ENCODE measurements at places on chromosomes 6 and 20.

GRCh38 chr20:63280371-63280770 is 7.8 kb downstream of the ARFGAP1 start:
- DNase-seq: no peak

GRCh38 chr6:30207619-30208295 is 5.4 kb downstream of the TRIM26 start:
- DNase-seq: no peak

DNA sequence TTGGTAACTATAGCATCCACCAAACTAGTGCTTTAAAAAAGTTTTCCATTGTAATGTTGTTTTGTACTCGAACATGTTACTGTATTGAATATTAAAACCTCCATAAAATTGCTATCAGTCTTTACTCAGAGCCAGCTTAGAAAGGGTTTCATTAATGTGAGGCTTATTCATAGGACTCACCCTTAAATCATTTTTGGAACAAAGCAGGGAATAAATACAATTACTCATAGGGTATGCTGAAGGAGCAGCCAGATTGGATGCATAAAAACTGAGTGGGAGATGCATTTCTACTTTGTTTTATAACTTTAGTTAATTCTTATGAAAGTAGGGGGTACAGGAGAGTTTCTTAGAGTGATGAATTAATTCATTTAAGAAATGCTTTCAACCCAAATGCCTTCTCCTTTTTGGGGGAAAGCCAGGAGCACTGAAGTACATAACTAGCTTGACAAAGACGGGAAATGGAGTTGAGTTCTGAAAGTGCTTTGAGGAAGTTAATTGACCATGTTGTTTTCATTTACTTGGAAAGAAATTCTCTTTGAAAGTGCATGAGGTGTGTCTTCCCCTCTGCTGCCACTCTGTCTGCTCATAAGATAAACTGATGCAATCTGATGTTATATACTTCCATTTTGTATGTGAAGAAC is 90.3 kb downstream of the RNF144B start:
- DNase-seq: no peak

DNA sequence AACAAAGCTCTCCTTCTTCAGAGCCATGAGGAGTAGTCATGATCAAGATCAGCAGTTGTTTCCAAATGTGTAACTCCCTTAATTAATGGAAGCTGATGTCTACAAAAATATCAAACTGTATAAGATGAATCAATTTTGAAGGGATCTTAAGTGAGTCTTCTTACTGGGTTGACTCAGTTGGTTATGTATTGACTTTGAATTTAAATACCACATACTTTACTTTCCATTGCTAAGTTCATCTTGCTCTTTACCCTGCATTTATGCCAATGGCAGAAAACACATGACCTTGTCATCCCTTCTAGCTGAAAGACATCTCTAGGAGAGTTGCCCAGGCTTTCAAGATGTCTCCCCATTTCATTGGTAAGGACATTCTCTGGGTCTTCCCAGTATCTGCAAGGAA is 123.2 kb upstream of the STMND1 start:
- no peak for DNase-seq

- DNase-seq: no peak
These were observed 654.2 kb upstream of the MAP3K7 start for GRCh38 chr6:91240878-91241603.

DNA sequence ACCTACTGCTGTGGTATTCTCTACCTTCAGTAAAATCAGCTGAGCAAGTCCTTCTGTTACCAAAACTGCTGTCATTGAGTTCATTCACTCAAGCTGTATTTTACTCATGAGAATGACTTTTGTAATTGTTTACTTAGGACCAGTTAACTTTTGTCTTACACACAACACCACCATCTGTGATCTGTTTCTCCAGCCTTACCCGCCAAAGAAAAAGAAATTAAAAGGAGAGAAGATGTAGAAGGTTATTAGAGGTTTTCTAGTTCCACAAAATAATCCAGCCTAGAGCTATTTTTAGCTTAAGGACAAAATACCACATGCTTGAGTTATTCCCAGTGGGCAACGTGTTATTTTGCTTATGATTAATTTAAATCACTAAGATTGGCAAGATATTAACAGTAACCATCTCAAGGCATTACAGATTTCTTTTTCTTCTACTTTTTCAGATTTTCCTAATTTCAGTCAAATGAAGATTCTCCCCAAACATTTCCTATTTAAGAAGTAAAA is 38.2 kb downstream of the FAM8A1 start:
- no peak for DNase-seq

DNA sequence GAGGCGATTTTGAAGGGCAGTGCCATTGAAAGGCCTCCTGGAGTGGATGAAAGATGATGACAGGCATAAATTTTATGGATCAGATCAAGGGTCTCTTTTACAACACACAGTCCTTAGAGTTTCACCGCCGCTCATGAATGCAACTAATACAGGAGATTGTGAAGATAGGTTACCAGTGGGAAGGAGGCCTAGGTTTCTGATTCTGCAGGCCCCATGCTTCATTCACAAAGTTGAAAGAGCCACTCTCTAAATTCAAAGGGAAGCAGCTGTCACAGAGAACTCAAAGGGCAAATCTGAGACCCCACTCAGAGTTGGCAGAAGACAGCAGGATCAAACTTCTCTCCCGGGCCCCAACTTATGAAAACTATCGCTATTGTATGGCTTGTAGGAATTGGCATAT is 137.6 kb downstream of the MAP3K7 start:
- no peak for DNase-seq

GRCh38 chr6:374956-375355 is 16.6 kb upstream of the IRF4 start:
- DNase-seq: no peak

DNA sequence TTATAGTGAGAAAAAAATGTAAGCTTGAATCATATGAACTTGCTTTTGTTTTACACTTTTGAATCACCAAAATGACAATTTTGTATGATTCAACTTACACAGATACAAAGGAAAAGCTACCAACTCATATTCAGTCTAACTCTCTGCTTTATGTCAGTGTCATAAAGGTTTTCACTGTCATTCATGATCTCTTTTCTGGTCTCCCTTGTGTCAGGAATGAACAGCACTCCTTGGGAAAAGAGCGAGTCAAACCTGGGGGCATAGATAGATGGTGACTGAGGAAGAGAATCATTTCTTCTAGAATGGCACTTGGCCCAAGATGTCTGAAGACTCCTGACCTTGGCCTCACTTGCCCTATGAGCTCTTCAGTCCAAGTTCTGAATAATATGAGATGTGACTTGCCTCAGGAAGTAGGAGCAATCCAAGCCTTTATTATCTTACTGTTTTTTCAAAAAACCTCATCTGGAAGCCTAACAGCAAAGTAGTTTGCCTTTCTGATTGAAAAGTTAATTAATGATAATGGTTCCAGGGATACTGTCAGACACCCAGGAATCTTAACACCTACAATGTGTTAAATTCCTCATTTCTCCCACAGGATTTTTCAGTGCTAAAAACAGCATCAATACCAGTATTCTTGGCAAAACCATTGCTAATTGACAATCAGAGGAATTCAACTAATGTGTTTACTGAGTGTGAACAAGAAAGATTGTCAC is 270.0 kb upstream of the HSF2 start:
- no peak for DNase-seq

DNA sequence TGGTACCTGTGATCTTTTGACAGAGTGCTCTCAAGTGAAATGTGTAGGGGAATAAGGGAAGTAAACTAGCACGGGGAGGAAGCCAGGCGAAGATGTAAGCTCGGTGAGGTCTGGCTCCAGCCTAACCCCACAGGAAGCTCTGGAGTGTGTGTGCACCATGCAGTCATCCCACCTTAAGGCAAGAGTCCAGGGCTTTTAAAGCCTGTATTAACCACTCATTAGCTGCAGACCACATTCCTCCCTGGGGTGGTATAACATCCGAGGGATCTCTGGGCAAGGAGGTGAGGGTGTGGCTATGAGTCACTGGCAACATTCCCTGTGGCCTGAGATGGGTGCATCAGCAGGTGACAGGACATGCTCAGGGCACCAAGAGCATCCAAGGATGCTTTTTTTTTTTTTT is 12.5 kb upstream of the RANBP9 start:
- DNase-seq: no peak

DNA sequence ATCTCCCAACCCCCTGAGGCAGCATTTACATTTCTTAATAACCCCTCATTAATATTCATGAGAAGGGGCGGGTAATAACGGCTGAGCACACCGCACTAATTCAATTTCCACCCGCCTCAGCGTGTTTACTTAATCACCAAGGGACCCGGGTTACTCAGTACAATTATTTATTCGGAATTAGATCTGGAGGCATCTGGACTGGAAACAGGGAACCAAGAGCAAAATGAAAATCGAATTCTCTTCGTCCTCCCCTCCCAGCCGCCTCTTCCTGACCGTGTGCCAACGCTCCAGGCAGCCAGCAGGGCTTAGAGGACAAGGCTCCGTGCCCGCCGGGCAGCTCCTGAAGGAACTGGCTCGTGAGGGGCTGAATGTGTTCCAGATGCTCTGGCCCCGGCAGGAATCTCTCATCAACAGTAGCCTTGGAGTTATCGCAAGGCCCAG is 23.5 kb upstream of the CTNNBL1 start:
- DNase-seq: peak; percentile 81

- DNase-seq: no peak
These were observed 186.9 kb upstream of the GMDS start for GRCh38 chr6:2432292-2432691.

- no peak for DNase-seq
These were observed 6.9 kb upstream of the CABLES2 start for GRCh38 chr20:62413896-62414481.

GRCh38 chr6:20877008-20877937 is 343.0 kb downstream of the CDKAL1 start:
- DNase-seq: peak; percentile 68

DNA sequence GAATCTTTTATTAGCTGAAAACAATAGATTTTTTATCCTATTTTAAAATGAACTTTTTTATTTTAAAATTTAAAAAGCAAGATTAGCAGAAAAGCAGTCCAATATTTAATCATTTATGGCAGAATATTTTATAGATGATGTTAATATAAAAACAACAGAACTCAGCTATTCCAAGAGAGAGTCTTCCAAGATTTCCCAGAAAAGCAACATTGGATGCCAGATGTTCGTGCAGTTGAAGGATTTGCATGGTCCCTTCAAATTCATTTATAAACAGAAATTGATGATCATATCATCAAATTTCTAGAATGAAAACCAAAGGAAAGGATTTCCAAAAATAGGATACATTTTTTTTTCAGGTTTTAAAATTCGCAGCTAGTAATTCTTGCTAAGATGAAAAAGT is 25.4 kb upstream of the CNKSR3 start:
- DNase-seq: no peak

DNA sequence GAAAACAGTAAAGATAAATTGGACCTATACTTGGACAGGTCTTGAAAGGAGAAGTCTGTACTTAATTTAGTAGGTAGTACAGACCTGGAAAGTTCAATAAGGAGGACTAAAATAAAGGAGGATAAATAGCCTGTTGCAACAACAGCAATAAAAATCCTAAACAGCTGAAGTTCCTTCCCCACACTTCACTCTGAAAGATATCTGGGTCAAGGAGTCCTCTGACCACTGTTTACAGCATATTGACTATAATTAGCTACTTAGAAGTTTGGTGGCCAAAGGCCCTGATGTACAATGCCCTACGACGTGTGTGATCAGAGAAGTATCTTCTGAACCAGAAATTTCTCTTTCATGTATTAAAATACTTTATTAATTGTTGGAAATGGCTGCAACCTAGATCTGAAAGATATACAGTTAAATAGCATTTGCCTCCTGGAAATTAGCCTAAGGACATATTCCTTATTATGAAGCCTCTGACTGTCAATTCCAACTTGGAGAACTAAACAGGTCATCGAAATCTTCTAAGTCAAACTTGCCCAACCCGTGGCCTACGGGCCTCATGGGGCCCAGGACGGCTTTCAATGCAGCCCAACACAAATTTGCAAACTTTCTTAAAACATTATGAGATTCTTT is 82.8 kb downstream of the KIF13A start:
- no peak for DNase-seq

DNA sequence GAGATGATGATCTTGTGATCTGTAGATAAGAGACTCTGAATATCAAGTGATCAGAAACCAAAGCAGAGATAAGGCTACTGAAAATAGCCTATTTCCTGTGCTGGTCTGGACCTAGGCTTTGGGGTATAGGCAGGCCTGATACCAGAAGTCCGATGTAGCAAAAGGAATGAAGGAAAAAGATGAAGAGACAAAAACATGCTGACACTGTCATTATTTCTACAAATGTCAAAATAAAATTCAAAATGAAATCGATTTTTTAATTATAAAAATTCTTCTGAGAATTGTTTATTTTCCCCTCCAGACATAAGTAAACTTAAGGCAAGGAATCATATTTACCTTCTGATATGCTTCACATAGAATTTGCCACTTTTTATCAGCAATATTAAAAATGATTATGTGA is 252.8 kb downstream of the PRKN start:
- DNase-seq: no peak

DNA sequence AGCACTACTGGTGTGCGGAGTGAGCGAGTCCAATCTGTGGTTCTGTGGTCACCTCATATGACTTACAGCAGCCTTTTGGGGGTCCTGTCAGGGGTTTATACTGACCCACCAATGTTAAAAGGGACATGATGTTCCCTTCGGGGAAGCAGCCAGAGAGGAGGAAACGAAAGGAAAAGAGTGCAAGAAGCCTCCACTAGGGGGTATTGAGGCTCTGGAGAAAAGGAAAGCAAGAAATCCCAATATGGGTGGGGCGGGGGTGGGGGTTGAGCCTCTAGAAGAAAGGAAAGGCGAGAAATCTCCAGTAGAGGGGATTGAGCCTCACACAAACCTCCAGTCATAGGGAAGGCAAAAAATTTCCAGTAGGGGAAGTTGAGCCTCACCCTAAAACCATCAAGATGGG is 249.3 kb upstream of the ECI2 start:
- no peak for DNase-seq

DNA sequence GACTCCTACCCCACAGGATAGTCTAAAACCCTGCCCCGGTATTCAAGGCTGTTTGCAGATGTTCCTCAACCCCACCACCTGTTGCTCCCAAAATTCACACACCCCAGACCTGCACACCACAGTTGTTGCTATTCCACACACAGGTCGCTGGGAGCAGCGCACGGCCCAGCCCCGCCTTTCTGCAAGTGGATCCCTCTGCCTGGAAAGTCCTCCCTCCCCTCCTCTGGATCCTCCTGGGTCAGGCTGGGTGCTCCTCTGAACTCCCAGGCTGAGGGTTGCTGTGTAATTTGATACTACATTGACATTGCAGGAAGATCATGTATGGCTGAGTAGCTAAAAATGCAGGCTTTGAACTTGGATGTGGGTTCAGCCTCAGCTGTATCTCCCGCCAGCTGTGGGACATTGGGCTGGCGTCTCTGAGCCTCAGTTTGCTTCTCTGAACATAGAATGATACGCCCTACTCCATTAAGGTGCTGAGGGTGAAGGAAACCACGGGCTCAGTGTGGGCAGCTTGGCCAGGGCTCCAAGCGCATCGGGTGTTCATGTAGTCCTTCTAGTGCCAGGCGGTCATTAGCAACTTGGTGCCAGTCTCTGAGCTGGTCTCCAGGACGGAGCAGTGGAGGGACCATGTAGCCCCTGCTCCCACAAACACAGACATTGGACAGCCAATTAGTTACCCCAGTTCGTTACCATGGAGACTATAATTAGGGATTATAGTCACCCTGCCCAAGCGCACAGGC is 13.9 kb upstream of the CCN5 start:
- DNase-seq: no peak
